ENCODE measurements at places on chromosomes 3 and 15.

GRCh38 chr3:137477614-137478013, 286.5 kb upstream of the SOX14 start:
- ATAC-seq = no peak

DNA sequence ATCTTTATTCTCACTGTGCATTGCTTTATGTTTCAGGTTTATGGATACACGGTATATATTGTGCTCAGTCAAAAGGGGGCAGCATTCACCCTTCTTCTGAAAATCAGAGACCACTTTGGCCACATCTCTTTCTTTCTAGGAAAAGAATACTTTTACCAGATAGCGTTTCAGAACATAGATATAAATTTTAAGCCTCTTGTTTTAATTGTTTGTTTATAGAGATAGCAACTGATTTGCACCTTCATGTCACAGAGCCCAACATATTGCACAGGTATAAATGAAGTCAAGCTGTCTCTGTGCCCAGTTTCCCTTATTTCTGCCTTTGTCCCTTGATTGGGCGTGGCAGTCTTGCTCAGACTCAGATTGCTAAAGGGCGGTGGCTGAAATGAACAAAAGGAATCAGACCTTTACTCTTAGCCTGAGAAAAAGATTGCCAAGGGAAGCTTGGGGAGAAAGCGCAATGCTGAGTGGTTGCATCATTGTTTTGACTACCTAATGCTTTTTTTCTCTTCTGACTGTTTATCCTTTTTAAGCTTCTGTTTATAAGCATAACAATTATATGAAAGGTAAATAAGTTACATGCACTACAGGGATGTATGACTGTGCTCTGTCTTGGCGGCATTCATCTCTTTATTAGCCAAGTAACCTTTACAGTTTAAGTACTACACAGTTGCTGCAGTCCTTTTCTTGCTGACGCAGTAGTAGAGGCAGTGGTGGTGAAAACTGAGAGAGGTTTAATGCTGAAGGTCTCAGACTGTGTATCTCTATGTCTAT, 70.8 kb upstream of the ZBTB20 start:
- peak; percentile 97 for ATAC-seq

DNA sequence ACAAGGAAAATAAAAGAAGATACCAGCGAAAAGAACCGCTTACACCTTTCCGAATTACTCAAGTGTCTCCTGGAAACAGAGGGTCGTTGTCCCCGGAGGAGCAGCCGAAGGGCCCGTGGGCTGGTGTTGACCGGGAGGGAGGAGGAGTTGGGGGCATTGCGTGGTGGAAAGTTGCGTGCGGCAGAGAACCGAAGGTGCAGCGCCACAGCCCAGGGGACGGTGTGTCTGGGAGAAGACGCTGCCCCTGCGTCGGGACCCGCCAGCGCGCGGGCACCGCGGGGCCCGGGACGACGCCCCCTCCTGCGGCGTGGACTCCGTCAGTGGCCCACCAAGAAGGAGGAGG, 325 bp downstream of the ALCAM start:
- peak; percentile 10 for ATAC-seq

- no peak for ATAC-seq
Observed at GRCh38 chr15:39798382-39798781, 15.7 kb upstream of the FSIP1 start.

GRCh38 chr3:62550439-62550838, 177.1 kb upstream of the FEZF2 start:
- no peak for ATAC-seq

GRCh38 chr3:32432711-32433530, 41.3 kb downstream of the CMTM7 start:
- no peak for ATAC-seq

- ATAC-seq = no peak
Observed at GRCh38 chr3:50630877-50631276, 13.9 kb downstream of the MAPKAPK3 start.

- ATAC-seq = peak; percentile 95
Observed at GRCh38 chr3:157239082-157239704, 79.2 kb upstream of the CCNL1 start.

DNA sequence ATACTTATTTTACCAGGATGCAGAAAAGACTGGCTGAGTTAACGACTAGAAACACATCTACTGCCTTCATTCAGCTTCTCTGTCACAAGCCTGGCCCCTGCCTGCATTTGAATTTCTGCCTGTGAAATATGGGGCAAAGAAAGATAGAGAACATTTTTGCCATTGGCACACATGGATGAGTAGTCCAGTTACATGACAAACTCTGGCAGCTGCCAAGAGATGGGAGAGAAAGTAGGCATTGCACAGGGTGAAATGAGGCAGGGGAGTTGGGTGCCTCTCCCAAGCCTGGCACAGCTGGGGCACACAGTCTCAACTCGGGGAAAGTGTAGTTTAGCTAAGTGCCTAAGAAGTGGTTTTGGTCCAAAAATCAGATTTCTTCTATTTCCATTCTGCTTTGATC, 24.0 kb downstream of the ANXA2 start:
- ATAC-seq = no peak

DNA sequence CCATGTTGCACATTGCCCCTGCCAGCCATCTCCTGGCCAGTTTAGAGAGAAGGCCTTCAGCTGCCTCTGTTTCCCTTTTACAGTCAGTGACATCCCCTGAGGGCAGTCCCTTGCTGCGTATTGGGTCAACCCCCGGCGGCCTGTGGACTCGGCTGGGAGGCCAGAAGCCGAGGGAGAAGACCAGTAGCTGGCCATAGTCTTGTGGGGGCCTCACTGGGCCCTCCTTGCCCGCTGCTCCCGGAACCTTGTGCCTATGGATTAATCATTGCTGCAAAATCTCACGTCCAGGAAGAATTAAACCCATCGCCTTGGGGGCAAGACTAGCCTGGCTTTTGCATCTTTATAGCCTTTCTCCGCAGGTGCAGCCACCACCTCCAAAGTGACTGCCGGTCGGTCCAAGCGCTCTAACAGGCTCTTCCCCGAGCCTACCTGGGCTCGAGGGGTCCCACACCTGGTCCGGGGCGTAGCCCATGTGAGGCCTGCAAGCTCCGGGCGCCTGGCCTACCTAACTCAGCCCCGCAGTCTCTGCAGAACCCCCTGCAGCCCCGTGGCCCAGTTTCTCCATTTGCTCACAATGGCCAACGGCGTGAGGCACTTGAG, 870 bp upstream of the CHAC1 start:
- no peak for ATAC-seq

DNA sequence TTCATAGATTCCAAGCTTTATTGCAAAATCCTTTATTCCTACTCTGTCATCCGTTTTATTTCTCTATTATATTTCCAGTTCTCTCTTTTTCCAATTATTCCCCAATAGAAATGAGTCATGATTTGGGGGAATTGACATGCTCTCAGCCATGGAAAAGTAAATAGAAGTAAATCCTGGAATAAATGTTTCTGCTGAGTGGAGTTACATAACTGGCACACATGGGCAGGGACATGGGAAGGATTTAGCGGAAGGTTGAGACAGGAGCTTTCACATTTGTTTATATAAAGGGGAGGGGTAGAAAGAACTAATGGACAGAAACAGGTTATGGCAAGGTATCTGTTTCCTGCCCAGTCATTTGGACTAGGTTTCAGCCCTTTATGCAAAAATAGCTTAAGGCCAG, 221.6 kb downstream of the PLOD2 start:
- no peak for ATAC-seq

DNA sequence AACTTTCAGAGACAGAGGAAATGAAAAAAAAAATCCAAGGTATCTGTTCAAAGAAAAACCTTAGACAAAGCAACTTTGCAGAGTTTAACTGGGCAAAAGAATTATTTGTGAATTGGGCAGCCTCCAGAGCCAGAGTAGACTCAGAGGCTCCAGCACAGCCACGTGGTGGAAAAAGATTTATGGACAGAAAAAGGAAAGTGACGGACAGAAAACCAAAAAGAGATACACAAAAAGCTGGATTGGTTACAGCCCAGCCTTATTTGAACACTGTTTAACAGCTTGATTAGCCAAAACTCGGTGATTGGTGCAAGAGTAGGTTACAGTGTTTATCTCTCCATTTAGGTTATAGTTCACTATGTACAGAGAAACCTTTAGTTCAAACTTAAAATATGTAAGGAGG, 23.7 kb upstream of the GPD1L start:
- no peak for ATAC-seq

- ATAC-seq = no peak
Observed at GRCh38 chr15:90294601-90295269, 29.3 kb downstream of the NGRN start.

- no peak for ATAC-seq
Observed at GRCh38 chr3:175381685-175382084, 522.6 kb downstream of the NAALADL2 start.

- no peak for ATAC-seq
Observed at GRCh38 chr15:41773332-41773728, 954 bp upstream of the MAPKBP1 start.

DNA sequence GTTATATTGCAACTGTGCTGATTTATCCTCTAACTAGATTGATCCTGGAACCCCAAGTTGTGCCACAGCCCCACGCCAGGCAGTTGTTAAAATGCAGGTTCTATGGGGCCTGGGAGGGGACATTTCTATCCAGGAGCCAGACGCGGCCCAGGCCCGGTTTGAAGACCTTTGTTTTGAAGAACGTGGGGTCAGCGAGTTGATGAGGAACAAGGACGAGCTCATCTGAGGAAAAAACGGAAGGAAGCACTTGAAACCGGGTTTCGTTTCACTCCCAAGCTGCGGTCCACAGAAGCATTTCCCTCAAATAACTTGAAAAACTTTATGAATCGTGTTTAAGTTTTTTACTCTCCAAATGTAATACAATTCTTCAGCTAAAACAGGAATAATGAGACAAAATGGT, 76.4 kb downstream of the CHSY1 start:
- ATAC-seq = no peak

DNA sequence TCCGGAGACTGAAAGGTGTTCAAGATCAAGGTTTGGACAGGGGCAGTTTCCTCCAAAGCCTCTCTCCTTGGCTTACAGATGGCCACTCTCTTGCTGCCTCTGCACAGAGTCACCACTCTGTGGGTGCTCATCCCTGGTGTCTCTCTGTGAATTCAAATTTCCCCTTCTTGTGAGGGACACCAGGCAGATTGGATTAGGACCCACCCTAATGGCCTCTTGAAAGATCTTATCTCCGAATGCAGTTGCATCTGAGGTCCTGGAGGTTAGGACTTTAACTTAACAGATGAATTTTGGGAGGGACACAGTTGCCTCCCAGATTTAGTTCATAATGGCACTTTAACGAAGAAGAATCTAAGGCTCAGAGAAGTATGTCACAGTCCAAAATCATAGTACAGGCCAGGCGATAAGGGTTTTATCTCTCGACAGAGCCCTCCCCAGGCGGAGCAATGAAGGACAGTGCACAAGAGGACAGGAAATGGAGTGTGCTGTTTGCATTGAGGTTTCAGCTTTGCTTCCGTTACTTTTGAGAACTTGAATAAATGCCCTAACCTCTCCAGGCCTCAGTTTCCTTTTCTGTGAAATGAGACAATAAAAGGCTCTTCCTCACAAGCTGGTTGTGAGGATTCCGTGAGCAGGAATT, 38.9 kb upstream of the KIF23 start:
- ATAC-seq = no peak

GRCh38 chr3:13704174-13704573, 155.2 kb downstream of the FBLN2 start:
- no peak for ATAC-seq

- ATAC-seq = no peak
Observed at GRCh38 chr3:4736284-4736861, 242.9 kb upstream of the BHLHE40 start.

GRCh38 chr15:50218691-50219090, 36.7 kb downstream of the SLC27A2 start:
- no peak for ATAC-seq

- peak; percentile 84 for ATAC-seq
Observed at GRCh38 chr3:156449710-156450574, 105.0 kb downstream of the SSR3 start.

DNA sequence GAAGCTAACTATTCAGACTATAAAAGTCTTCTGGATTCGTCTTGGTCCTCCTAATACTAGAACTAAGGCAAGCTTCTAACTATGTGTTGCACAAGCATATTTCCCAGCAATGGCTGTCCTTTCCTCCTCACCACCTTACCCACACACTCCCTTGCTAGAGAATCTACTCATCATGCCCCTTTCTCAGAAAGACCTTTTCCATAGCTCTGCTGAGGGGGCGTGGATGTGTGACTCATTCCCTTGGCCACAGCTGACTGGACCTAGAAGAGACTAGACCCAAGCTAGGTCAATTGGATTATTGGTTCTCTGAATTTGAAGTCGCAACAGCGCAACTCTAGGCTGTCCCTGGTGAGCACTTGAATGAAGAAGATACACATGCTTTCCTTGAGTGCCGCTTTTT, 47.1 kb downstream of the ERC2 start:
- ATAC-seq = no peak

DNA sequence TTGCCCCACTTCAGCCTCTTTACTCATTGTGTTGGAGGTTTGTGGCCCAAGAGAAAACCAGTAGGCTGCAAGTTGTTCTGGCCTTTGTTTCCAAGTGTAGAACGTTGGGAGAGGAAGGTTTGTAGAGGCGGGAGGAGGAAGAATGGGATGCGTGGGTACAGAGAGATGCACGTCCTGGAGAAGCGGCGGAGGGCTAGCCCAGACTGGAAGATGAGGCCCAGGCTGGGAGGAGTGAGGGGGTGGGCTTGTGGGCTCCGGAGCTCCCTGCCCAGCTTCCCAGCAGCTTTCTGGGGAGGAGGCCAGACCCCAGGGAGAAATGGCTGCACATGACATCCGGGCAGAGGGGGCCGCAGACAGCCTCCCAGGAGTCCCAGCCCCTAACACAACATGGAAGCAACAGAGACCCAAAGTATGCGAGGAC, 5.3 kb downstream of the PLA2G4F start:
- no peak for ATAC-seq

DNA sequence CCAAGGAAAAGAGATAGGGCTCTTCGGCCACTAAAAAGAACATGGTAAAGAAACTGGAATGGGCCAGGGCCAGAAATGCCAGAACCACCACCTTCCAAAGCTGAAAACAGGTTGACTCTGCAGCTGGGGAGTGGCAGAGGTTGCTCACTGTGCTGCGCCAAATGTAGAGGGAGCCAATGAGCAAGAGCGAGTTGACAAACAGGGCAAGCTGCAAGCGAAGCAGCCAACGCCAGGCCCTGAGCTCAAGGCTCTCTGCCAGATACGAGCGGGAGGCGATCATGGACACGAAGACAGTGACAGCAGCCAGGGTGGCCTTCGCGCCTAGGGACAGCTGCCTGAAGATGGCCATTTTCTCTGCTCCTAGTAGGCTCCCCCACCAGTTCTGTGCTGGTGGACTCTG, 3.1 kb downstream of the GLB1 start:
- ATAC-seq = no peak

Data from SK-N-SH treated with all-trans-retinoic acid at 6 μM for 48 hours (cell line).